ENCODE measurements at places on chromosomes 11 and 22.

DNA sequence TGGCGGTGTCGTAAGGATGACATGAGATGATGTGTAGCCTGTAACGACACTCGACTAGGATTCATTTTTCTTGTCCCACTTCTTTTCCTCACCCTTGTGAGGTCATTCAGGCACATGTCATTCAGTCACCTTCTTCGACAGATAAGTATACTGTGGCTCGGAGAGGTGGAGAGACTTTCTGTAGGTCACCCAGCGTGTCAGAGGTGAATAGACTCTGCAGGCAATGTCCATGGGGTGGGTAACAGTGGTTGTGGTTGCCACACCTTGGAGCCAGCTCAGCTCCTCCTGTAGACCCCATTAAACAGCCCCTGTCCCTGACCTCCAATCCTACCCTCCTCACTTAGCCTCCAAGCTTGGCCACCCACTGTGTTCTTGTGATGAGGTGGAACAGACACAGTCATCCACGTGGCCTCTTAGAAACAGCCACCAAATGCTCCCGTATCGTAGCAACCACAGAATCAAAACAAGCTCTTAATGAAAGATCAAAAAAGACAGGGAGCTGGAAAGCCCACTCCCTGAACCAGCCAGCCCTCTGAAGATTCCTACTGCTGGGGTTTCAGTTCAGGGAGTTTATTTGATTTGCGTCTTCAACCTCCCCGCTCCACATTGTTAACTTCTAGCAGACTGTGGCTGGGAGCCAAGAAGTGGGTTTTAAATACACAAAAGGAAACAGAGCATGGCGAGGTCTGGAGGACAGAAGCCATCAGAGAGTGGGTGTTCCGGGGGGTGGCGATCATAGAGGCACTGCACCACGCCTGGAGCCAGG, 89.0 kb upstream of the GRK3 start:
- peak; percentile 72 for DNase-seq

- DNase-seq: no peak
Observed at GRCh38 chr11:34537636-34538035, 24.0 kb upstream of the ELF5 start.

GRCh38 chr11:23021287-23021863, 161.1 kb upstream of the CCDC179 start:
- peak; percentile 24 for DNase-seq

- no peak for DNase-seq
Observed at GRCh38 chr11:35040221-35040942, 98.6 kb upstream of the CD44 start.

DNA sequence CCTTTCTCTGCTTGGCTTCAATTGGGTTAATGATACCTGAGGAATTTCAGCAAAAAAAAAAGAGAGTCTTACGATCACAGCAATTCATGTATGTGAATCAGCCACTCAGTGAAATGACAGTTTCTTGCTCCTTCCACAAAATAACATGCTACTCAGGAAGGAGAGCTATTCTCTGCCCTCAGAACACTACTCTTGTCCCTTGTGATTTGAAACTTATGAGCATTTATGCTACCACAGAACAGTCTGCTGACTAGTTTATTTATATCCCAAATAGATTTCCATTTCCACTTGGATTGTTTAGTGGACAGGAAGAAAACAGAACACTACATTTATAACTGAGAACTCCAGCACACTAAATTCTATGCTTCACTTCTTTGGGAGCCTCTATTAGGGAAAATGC, 8.5 kb downstream of the TFIP11 start:
- DNase-seq: no peak

DNA sequence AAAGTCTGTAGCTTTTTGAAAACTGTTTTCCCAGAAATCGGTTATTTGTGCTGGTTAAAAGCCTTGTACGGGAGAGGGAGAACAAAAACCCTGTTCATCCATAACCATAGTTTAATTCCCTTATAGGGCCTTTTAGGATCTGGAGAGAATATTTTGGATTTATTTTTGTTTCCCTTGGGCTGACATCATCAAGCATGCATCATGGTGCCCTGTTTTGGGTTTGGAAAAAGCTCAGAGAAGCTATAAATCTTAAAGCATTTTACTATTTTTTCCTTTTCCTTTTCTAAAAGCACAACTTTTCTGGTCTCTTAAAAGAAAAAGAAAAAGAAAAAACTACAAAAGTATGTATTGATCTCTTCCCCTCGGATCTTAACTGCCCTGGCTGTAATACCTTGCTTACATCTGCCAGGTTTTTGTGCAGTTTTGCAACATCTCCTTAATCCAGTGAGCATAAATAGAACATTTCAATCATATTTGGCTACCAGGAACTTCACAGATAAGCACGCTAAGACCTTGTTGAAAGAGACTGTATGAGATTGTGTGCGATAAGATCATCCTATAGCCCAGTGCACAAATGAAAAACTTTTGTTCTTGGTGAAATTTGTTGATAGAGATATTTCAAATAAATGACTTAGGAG, 88.0 kb downstream of the ZBTB16 start:
- no peak for DNase-seq

DNA sequence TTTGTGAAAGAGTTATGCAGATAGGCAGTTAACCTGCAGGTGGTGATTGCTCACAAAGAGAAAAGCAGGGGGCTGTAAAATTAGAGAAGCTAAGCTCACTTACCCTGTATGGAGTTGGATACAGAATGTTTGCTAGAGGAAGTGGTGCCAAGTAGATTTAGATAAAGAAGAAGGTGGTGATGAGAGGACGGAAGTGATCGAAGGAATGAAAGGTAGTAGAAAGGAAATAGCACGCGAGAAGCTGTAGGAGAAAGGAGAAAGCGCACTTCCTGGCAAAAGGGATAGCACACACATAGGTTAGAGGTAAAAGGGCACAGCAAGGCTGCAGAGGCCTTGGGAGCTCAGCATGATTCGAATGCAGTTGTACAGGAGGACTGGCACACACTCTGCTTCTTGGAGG, 87.3 kb upstream of the CTSC start:
- no peak for DNase-seq

GRCh38 chr11:120522021-120522420, 10.5 kb downstream of the GRIK4 start:
- no peak for DNase-seq

- no peak for DNase-seq
Observed at GRCh38 chr22:29217827-29218757, 12.4 kb downstream of the EMID1 start.

DNA sequence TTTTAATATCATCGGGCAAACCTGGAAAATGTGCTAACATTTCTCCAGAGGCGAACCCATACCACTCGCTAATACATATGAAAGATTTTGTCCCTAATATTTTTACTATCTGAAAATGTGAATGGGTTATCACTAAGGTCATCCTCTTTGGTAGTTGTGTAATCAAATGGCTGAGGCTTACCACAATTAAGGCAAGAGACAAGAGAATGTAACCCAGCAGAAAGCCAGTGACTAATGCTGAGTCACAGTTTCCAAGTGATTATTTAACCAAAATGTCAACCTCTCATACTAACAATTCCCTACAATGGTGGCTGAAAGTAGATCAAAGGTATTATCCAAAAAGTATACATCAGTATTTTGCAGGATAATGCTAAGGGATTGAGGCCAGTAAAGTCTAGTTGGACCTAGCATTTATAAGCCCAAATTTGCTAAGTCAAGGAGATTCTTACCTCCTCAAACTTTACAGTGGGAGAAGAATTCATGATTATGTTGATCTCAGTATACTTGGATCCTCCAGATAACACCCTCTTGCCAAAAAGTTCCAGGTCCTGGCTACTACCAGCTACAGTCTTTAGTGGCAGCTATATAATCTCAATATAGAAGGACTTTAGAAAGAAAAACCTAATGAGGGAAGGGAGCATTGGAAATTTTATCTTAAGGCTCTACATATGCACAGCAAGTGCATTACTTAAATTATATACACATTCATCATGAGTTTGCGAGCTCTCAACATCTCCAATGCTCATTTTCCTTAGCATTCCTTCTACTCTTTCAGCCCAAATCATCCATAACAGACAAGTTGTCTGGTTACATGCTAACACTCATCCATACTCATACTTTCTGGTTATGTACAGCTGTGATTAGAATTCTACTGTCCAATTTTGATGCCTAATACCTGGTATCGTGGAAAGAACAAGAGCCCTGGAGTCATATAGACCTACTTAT, 25.4 kb downstream of the SIK3 start:
- DNase-seq: no peak

GRCh38 chr11:60251485-60252212, 8.7 kb upstream of the MS4A4E start:
- DNase-seq: peak; percentile 26
